ENCODE measurements at places on chromosomes 6 and 20.

GRCh38 chr20:35527122-35527769 lies 2.2 kb downstream of the C20orf173 start:
- peaks cover 1% of the 10 kb centered on the region for H3K4me1 ChIP-seq
- no peak for DNase-seq
- H3K27me3 ChIP-seq: peaks cover 2% of the 10 kb centered on the region

DNA sequence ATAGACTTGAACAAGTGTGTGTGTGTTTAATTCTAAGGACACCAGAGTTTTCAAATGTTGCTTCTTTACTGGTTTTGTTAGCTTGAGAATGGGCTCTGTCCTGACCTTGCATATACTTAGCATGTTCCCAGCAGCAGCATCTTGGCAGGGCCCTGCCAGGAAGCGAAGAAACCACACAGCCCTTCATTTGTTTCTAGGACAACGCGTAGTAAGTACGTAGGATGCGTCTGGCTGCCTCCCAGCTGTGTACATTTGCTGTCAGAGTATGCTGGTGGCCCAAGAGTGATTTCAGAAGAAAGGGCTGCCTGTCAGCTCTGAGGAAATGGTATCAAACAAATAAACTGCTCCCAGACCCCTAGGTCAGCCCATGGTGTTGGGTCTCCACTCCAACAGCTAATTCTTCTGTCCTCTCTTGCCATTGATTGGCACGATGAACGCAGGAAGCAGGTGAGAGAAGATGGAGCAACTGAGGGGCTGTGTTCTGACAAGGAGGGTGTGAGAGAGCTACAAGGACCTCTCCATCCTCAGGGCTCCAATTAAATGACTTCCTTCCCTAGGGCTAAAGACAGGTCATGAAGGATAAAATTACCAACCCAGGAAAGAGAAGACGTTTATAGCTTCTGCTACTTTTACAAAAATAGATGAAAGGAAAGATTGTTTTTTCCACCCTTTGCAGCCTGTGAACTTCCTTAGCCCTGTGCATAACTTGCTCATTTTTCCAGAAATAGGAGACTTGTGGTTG lies 55.9 kb upstream of the HDDC2 start:
- no peaks in the 10 kb centered on the region for H3K4me1 ChIP-seq
- peak; percentile 66 for DNase-seq
- no peak overlapping the region for H3K27ac ChIP-seq
- no peak overlapping the region for H3K4me3 ChIP-seq
- no peaks in the 10 kb centered on the region for H3K36me3 ChIP-seq

DNA sequence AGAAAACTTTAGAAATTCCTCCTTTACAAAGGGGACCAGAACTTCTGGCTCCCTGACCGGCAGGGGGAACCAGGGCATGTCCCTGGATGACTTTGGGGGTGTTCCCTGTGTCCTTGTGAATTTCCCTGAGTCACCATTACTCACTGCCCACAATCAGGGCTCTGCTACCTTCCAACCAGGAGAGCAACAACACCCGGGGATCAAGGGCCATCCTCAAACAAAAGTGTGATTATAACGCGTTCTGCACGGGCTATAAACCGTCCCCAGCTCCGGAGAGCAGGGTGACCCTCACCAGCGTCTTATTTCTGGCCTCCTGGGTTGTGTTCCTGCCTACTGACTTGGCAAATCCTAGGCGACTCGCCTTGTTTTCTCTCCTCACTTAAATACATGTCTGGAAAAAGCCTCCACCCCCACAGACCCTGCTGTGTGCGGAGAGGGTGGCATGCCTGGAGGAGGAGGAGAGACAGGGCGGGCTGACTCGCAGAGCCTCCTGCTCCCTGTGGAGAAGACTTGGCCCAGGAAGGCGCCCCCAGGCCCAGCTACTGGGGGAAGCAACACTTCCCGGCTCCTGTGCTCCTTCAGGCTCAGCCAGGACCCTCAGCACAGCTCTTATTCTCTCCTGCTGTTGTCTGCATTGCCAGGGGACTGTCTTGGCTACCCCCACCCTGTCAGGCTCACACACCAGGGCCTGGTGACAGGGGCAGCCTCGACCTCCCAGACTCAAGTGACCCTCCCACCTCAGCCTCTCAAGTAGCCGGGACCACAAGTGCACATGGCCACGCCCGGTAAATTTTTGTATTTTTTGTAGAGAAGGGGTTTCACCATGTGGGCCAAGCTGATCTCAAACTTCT lies 54.1 kb downstream of the FGD2 start:
- no peaks in the 10 kb centered on the region for H3K36me3 ChIP-seq
- no peaks in the 10 kb centered on the region for H3K27me3 ChIP-seq
- no peak overlapping the region for H3K4me3 ChIP-seq
- H3K27ac ChIP-seq: peak overlapping the region; percentile 99

GRCh38 chr6:21953831-21954801 lies 342.7 kb downstream of the PRL start:
- no peaks in the 10 kb centered on the region for H3K27me3 ChIP-seq
- H3K36me3 ChIP-seq: no peaks in the 10 kb centered on the region
- H3K27ac ChIP-seq: no peak overlapping the region
- H3K4me3 ChIP-seq: no peak overlapping the region

GRCh38 chr6:28000351-28001045 lies 43.5 kb downstream of the OR2B6 start:
- H3K27me3 ChIP-seq: no peaks in the 10 kb centered on the region
- no peak overlapping the region for H3K4me3 ChIP-seq
- no peaks in the 10 kb centered on the region for H3K36me3 ChIP-seq
- DNase-seq: no peak
- H3K27ac ChIP-seq: no peak overlapping the region

GRCh38 chr6:158780246-158780884 lies 38.8 kb downstream of the EZR start:
- no peak overlapping the region for H3K4me3 ChIP-seq
- no peak overlapping the region for H3K27ac ChIP-seq
- H3K27me3 ChIP-seq: no peaks in the 10 kb centered on the region

DNA sequence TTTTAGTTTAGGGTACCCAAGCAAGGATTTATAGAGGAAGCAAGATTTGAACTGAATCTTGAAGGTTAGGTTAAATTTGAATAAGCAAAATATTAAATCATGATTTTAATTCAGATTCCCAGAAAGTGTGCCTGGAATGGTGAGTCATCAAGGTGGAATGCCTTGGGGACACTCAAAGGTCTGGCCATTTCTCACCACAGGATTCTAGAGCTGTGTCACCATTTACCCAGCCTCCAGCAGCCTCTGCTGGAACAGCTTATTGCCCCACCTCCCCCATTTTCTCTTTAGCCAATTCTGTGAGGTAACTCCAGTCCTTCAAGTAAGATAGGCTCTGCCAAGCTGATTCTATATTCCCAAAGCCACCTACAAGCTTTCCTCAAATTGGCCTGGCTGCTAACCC lies 181.4 kb downstream of the SIM1 start:
- H3K27me3 ChIP-seq: no peaks in the 10 kb centered on the region
- H3K4me3 ChIP-seq: no peak overlapping the region
- peaks cover 6% of the 10 kb centered on the region for H3K4me1 ChIP-seq
- H3K36me3 ChIP-seq: no peaks in the 10 kb centered on the region

DNA sequence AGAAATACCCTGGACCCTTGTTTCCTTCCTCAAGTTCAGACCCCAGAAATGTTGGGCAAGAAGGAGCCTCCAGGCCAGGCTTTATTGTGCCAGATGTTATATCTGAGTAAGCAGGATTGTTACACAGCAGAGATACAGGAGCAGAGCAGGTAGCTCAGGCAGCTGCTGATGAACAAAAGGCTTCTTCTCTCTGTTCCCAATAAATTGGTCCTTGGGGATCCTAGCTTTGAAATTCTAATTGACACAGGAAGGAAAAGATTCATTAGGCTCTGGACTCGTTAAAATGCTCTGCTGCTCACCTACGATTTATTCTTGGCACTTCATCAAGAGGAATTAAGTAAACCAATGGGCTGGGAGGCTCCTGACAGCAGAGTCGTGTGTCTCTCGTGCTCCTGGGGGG lies 54.2 kb downstream of the RALY start:
- no peak for DNase-seq
- peaks cover 9% of the 10 kb centered on the region for H3K36me3 ChIP-seq
- H3K4me3 ChIP-seq: no peak overlapping the region
- H3K27ac ChIP-seq: no peak overlapping the region
- H3K4me1 ChIP-seq: no peaks in the 10 kb centered on the region

- peaks cover 26% of the 10 kb centered on the region for H3K27me3 ChIP-seq
- no peak overlapping the region for H3K27ac ChIP-seq
- DNase-seq: no peak
- H3K36me3 ChIP-seq: no peaks in the 10 kb centered on the region
- H3K4me1 ChIP-seq: no peaks in the 10 kb centered on the region
- no peak overlapping the region for H3K4me3 ChIP-seq
Observed at GRCh38 chr6:167764713-167765479, 61.8 kb upstream of the AFDN start.

DNA sequence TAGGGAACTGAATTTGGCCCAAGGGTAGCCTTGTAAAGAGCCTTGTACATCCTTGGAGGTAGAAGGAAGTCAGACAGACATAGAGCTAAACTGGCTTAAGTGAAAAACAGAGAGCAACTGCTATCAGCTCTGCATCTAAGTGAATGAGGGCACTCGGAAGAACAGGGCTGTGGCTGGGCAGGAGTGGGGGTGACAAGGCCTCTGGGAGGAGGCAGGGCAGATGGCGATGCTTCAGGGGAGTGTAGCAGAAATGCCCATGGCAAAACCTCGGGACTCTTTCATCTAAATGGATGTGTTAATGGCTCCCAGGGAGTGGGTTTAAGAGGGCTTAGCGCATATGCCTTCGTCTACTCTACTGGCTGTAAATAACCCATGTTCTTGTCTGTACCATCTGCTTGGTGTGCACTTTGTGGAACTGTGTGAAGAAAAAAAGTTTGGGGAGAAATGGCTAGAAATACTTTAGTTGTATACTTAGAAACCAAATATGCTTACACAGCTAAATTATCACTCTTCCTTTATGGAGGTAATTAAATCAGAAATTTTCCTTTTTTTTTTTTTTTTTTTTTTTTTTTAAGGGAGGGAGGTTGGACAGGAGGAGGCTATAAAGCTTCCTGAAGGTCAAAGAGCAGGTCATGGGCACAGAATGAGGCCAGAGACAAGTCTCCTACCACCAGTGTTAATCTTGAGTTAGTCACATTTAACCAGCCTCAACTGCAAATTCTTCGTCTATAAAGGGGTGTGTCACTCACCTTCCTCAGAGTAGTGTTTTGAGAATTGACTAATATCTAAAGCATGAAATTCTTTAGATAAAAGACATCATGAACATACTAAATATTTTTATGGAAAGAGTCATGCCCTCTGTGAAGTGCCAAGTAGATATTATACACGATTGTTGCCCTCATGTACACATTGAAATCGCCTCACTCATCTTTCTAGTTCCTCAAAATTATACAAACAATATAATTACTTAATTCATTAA lies 60.9 kb downstream of the FYN start:
- no peak overlapping the region for H3K4me3 ChIP-seq
- peaks cover 30% of the 10 kb centered on the region for H3K36me3 ChIP-seq
- no peak overlapping the region for H3K27ac ChIP-seq

DNA sequence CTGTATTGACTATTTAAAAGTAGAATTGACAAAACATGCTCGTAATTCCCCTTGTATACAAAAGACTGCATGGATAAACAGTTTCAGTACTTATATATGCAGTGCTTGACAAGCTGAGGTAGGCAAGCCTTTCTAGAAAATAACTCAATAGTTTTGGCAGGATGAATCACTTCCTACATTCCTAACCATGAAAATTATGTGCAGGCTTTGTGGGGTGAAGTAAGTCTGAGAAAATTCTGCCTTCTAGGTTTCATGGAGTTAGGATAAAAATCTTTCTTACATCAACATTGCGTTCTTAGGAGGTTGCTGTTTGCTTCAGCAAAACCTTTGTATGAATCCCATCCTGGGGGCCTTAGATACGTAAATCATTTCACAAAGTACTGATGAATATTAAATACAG lies 801.4 kb upstream of the EYS start:
- H3K4me3 ChIP-seq: no peak overlapping the region
- H3K36me3 ChIP-seq: no peaks in the 10 kb centered on the region
- peak; percentile 69 for DNase-seq

GRCh38 chr6:139475241-139475640 lies 100.8 kb upstream of the CITED2 start:
- no peaks in the 10 kb centered on the region for H3K27me3 ChIP-seq
- peaks cover 9% of the 10 kb centered on the region for H3K4me1 ChIP-seq
- H3K36me3 ChIP-seq: no peaks in the 10 kb centered on the region
- no peak for DNase-seq
- peak overlapping the region; percentile 38 for H3K27ac ChIP-seq

DNA sequence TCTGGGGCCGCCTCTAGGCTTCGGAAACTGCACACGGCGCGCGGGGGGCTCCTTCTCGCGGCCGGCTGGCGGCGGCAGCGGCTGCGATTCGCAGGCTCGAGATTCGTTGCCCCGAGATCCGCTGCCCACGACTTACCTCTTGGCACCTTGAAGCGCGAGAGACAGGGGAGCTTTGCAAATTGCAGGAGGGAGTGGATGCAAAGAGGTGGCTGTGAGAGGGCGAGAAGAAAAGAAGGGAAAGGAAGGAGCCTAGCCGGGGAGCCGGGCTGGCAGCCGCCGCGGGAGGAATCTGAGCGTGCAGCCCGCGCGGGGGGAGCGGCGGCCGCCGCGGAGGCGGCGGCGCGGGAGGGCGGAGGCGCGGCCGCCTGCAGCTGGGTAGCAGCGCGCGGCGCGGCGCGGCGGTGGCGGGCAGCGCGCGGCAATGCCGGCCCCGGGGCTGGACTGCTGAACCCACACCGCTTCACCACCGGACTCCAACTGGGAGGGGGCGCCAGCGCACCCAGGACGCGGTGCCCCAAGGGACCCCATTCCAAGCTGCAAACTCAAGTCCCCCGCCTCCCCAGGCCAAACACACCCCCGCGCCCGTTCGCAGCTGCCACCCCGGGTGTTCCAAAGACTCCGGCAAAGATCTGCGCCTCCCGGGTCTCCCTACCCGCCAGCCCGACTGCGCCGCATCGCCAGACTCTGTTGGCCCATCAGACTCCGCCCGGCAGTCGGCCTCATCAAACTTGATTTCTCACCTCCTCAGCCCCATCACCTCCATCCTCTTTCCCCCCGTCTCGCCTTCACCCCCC lies 44.2 kb upstream of the SUPT3H start:
- DNase-seq: peak; percentile 73
- peak overlapping the region; percentile 93 for H3K4me3 ChIP-seq
- no peaks in the 10 kb centered on the region for H3K27me3 ChIP-seq
- H3K27ac ChIP-seq: peak overlapping the region; percentile 96
- peaks cover 6% of the 10 kb centered on the region for H3K4me1 ChIP-seq
- H3K36me3 ChIP-seq: no peaks in the 10 kb centered on the region
